NCI-H2081 treated with DMSO at 0.1 percent for 48 hours (cell line): ENCODE measurements at places on chromosomes 5 and 9.

DNA sequence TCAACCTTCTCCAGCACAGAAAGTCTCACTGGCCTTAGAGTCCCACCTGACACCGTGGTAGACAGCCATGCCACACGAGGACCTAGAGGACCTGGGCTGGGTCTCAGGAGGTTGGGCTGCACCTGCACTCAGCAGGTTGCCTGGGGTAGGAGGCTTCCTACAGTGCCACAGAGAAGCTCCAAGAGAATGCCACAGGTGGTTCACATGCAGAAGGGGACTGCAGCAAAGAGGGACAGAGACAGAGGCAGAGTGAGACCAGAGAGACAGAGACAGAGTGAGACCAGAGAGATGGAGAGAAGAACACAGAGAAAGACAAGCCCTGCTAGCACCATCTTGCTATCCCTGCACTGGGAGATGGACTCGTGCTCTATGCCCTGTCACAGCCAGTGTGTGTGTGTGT lies 5.7 kb downstream of the CAMK2A start:
- no peak for DNase-seq

GRCh38 chr5:177476531-177477233 lies 3.2 kb upstream of the DBN1 start:
- no peak for DNase-seq

GRCh38 chr5:94853120-94853519 lies 234.7 kb downstream of the SLF1 start:
- DNase-seq = no peak

GRCh38 chr9:34759432-34760134 lies 49.6 kb upstream of the CCL21 start:
- DNase-seq = no peak

- DNase-seq = no peak
These were observed 254.5 kb downstream of the DEPDC1B start for GRCh38 chr5:60445427-60445826.

- no peak for DNase-seq
These were observed 43.4 kb downstream of the PFDN1 start for GRCh38 chr5:140259500-140259899.

GRCh38 chr9:38761339-38761738 lies 41.4 kb upstream of the FAM240B start:
- DNase-seq = no peak

DNA sequence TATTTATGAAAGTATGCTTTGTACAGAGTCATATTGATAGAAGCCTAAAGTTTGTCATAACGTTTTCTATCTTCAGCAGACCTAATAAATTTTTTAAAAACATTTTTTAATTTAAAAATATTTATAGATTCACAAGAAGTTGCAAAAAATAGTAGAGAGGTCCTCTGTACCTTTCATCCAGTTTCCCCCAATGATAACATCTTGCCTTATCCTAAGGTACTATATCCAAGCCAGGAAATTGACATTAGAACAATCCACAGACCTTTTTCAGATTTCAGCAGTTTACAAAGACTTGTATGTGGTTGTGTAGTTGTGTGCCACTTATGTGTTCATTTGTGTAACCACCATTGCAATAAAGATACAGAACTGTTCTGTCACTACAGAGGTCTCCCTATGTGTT lies 88.5 kb downstream of the SLC12A2 start:
- no peak for DNase-seq

GRCh38 chr5:50476549-50476948 lies 35.5 kb upstream of the EMB start:
- DNase-seq = no peak

DNA sequence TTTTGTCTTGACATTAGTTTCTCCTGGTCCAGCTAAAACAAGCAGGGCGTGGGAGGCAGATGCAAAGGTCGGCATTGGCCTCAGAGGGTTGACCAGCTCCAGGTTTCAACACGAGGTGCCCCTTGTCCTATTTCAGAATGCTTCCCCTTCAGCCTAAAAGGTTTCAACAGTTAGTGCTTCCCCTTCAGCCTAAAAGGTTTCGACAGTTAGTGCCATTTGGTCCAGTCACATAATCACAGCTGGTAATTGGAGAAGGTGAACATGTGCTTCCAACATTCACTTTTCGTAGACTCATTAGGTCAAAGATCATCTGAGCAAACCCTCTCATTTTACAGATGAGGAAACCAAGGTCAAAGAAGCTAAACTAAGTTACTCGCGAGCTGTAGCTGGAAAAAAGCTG lies 270.3 kb upstream of the MAP3K1 start:
- no peak for DNase-seq

DNA sequence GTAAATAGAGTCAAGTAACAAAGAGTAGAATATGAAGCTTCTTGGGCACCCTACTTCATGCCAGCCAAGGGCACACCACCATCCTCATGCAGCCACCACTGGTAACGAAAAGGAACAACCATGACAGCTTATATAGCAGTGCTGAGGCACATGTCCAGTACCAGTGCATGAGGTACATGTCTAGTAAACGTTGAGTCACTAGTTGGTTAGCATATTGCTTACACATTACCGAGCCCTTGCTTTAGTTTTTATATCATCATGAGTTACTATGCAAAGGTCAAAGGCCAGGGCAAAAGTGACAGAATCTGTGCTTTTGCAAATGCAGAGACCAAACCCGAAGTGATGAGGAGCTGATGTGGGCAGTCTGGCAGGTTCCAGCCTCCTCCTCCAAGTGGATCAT lies 147.1 kb upstream of the MAP1B start:
- DNase-seq = no peak

- DNase-seq = no peak
These were observed 5.7 kb downstream of the TMEM245 start for GRCh38 chr9:109113892-109114609.

GRCh38 chr9:86301686-86302085 lies 19.3 kb upstream of the ISCA1 start:
- no peak for DNase-seq

GRCh38 chr9:129439242-129439641 lies 181.7 kb downstream of the C9orf50 start:
- DNase-seq = no peak

- no peak for DNase-seq
These were observed 37.6 kb upstream of the MAST4 start for GRCh38 chr5:66558560-66558959.

DNA sequence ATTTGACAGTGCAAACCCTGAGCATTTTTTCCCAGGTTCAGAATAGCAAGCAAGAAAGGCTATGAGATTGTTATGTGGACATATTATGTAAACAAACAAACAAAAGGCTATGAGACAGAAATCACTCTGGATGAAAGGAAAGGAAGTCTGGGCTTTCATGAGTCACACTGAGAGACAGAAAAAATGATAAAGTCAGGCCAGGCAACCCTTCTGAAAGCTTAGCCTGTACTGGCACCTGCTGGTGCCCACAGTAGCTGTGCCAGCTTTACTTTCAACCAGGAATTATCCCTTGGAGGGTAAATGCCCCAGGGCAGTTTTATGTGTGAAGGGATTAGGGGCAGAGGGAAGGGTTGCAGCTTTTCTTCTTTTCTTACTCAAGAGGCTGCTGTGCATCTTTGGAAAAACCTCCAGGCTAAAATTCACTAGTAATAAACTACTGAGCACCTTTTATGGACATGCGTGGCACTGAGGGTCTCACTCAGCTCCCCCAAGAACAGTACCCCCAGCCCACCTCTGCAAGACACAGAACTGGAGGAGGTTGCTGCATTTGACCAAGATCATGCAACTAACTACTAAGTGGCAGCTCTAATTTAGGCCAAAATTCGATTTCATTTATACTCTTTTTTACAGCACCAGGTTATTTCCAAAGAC lies 41.7 kb downstream of the ACTL7B start:
- DNase-seq = no peak

GRCh38 chr5:73890569-73890968 lies 264.6 kb downstream of the ARHGEF28 start:
- no peak for DNase-seq

DNA sequence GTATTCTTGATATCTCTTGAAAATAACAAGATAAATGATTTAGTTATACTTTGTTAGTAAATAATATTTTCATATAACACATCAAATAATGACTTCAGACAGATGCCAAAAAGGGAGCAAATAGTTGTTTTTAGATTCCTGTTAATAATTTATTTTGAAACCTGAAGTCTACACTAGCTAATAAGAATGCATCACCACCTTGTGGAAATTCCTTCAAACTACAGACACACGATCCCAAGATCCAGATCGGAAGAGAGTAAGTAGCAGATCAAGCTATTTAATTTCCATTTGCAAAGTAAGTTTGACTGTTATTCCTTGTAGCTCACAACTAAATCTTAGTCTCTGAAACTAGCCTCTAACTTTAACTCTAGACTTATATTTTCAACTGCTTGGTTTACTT lies 35.5 kb upstream of the ISL1 start:
- DNase-seq = no peak

DNA sequence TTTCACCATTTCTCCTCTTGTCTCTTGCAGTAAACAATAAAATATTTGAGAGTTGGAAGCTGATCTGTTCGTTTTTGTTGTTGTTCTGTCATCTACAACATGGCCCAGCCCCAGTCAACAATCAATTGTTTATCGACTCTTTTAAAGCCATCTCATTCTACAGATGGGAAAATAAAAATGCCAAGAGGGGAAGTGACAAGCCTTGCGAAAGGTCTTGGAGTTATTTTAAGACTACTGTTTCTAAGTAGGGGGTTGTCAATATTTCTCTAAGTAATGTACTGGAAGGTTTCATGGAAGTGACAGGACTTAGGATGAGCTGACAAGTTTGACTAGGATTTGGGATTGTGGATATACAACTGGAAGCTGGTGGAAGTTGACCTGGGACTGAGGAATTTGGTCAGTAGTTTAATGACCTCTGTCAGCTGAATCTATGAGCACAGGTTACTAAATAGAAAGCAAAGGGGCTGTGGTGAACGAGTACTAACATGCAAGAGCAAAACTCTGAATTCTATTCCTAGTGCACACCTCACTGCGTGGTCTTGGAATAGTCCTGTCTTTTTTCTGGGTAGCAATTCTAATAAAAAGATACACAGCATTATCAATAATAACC lies 57.5 kb upstream of the ADRB2 start:
- DNase-seq = no peak

DNA sequence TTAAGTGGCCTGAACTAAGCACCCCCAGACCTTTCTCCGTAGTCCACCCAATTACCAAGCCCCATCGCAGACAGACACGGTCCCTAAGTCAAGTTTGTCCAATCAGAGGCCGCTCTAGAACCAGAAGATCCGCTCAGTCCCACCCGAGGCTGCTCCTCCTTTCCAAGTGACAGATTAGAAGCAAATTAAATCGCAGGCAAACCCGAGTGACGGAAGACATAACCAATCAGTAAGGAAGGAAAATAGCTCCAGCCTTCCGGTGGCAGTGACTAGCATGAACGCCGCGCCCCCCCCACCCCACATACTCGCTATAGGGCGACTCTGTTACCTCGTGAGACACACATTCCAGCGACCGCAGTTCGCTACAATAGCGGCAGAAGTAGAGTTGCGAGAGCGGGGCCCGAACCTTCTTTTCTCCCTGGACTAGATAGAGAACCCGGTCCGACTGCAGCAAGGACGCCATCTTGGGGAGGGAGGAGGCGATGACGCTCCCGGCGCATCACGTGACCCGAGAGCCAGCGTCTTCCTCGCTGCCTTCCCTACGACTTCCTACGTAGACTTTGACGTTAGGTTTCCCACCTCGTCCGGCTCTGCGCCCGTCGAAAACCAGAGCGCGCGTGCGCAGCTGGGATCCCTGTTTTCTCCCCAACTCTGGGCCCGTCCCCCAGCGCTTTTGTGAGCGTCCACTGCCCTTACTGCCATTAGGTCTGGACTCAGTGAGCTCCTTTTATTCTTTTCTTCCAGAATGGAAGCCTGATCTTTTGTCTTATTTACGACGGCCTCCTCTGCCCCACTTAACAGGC lies at the start of gene DCTN4:
TSS of gene DCTN4 (minus strand) at position 487 of the 803 bp plus-strand sequence. CDS start at position 463, 24 bp downstream.
- DNase-seq = peak; percentile 93

- DNase-seq = no peak
These were observed 82.9 kb downstream of the COL23A1 start for GRCh38 chr5:178507151-178507932.
